ENCODE measurements at places on chromosomes 13 and 19.

DNA sequence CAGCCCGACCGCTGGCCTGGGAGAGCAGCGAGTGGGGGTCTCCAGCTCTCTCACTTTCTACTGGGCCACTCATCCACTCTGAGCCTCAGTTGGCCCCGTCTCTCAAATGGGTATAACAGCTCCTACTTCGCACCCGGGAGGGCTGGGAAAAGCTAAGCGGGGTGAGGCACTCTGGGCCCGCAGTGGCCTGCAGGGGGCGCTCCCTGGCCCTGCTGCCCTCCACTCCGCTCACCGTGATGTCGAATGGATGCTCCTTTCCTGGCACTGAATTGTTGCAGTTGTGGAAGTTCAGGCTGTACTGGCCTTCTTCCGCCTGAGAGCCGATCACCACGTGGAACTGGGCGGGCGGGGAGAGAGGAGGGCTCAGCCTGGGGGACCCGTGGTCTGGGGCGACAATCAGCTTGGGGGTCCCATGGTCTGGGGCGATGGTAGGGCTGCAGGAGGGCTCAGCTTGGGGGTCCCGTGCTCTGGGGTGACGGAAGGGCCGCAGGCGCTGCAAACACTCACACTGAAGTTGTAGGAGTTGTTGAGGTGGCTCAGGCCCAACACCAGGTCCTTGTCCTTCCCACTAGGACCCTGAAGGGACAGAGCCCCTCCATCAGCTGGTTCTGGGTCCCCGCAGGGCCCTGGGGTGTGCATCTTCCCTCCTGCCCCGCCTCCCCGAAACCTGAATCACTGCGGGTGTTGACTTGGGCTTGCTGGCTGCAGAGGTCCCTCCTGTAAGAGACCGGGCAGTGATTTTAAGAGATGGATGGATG lies 3.9 kb downstream of the GPR108 start:
- DNase-seq: no peak

- no peak for DNase-seq
Measured at GRCh38 chr13:50406831-50407230, 391.6 kb downstream of the KCNRG start.

DNA sequence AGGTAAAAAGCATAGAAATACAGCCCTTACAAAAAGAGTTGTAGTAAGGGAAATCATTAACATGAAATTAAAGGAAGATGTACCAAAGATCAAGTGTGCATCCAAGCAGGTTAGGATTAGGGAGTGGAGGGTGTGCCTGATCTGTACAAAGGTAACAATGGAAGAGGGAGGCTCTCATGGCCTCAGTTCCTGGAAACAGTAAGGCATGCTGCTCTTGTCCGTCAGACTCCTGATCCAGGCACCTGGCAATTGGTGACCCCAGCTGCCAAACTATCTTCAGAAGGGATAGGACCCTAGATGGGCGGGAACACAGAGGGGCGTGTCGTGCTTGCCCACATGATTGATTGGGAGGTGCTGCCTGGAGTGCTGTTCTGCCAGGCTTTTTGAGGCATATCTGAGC lies 4.5 kb downstream of the TEX26 start:
- DNase-seq: no peak

- DNase-seq: no peak
Measured at GRCh38 chr19:47404334-47405196, 14.8 kb downstream of the MEIS3 start.

GRCh38 chr13:39875111-39875987 lies 219.9 kb downstream of the COG6 start:
- DNase-seq: peak; percentile 39

- DNase-seq: no peak
Measured at GRCh38 chr13:95552208-95552538, 347 bp upstream of the CLDN10 start.

DNA sequence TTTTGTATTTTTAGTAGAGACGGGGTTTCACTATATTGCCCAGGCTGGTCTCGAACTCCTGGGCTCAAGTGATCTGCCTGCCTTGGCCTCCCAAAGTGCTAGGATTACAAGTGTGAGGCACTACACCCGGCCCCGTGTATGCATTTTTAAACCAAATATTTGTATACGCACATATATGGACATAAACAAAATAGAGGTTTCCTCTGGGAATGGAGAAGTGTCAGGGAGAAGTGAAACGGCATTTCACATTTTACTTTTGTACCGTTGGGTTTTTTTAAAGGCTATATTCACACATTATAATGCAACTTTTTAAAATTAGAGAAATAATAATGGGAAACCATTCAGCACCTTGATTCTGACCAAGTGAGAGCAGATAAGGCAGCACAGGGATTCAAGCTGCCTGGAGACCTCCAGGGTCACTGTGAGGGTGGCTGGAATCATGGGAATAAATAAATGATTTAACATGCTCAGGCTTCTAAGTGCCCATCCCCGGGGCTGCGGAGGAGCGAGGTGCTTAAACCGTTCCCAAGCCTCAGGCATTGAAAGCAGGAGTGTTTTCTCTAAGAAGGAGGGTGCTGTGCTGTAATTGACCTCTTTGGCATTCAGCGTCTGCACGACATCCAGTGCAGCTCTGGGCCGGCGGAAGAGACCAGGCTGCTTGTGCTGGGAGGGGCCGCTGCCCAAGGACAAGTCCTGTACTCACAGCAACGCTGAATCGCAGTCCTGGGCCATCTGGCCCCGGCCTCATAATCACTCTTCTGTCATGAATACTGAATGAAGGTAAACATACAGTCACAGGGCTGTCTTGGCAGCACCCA lies 24.7 kb downstream of the GPR42 start:
- DNase-seq: no peak

- DNase-seq: peak; percentile 38
Measured at GRCh38 chr13:79549355-79550106, 68.6 kb downstream of the NDFIP2 start.

DNA sequence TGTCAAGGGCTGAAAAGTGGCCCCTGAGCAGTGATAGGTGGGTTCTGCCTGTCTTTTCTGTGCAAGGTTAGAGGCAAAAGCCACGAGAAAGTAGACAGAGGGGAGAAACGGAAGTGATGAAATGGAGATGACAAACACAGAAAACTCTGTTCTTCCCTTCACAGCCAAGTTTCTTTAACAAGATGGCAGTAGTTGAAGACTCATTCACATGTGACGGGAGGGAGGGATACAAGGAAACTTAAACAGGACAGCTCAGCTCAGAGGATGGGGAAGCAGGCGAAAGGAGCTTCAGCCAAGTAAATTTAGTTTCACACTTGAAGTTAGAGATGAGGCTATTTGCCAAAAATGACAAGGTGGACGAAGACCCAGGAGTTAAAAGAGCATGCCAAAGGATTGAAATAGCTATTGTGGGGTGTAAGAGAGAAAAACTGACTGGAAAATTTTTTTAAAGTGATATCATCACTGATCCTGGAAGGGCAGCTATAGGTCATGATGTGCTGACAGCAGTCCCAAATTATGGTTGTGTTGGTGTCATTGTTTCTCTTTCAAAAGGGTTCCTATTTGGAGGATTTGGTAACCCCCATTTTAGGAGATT lies 347.9 kb downstream of the EFNB2 start:
- DNase-seq: no peak

DNA sequence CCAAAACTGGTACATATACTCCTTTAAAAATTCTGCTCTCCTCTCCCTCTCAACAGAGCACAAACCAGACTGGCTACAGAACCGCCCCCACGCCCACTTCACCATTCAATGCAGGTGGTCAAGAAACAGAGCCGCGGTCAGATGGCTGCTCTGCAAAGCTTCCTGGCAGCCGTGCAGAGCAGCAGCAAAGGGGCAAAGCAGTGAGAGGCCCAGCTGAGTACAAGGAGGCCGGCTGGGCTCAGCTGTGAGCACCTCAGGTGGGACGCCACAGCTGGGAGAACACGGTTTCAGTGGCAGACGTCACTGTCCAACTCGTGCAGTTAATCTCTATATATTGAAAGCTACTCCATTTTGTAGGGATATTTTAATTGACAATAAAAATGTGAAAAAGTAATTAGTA lies 8.3 kb downstream of the GRTP1 start:
- no peak for DNase-seq

- no peak for DNase-seq
Measured at GRCh38 chr13:112055036-112055914, 11.7 kb upstream of the SOX1 start.

DNA sequence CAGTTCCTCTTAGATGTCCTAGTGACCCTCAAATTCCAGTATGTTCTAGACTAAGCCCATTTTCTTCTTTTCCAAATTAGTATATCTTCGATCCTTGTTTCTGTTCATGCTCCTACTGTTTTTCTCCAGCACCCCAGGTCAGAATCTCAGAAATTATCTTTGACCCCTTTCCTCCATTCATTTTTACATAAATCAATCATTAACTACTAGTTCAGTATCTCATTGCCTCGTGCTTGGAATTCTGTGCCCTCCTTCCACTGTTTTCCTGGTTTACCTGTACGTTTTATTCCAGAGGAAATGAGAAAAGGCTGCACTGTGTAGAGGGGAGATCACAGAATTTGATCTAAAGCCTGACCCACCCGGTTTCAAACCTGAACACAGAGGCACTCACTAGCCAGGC lies 107.9 kb downstream of the LRCH1 start:
- no peak for DNase-seq

DNA sequence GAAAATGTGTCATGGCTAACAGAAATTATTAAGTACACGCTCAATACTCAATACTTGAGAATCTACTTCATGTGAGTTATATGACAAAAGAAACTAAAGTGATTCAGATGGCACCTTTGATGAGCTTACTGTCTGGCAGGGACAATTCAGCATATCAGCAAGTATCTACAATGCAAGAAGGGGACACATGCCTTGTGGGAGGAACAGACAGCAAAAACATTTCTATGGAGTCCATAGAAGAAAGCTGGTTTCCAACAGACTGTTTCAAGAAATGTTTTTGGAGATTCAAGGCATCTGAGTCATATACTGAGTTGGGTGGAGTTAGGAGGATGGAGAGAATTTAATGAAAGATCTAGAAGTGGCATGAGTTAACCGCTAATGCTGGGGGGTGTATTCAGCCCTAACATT lies 54.7 kb downstream of the MBNL2 start:
- no peak for DNase-seq

- peak; percentile 16 for DNase-seq
Measured at GRCh38 chr19:42216653-42217519, 591 bp downstream of the DEDD2 start.

- DNase-seq: no peak
Measured at GRCh38 chr19:1318678-1319471, 33.2 kb downstream of the EFNA2 start.

GRCh38 chr13:65034266-65034665 lies 2195.9 kb downstream of the PCDH9 start:
- no peak for DNase-seq

DNA sequence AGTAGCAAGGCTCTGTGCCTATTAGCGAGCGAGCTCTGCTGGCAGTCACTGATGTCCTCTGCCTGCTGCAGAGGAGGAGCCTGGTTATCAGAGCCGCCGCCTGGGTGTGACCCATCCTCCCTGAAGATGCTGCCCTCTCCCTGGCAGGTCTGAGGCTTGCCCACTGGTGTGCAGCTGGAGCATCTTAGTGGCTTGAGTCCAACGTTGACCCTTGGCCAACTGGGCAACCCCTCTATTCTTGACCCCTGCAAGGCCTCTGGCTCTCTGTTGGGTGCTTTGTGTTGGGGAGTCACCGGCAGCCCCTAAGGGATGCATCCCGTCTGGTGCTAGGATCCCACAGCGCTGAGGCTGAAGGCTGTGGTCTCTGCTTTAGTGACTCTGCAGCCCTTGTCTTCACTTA lies 277.9 kb upstream of the SOX1 start:
- no peak for DNase-seq

- DNase-seq: no peak
Measured at GRCh38 chr13:32837973-32838927, 178.0 kb upstream of the KL start.

- DNase-seq: no peak
Measured at GRCh38 chr19:47802521-47803043, 1.8 kb downstream of the TPRX1 start.

- DNase-seq: no peak
Measured at GRCh38 chr19:44735011-44735410, 13.5 kb upstream of the BCL3 start.

DNA sequence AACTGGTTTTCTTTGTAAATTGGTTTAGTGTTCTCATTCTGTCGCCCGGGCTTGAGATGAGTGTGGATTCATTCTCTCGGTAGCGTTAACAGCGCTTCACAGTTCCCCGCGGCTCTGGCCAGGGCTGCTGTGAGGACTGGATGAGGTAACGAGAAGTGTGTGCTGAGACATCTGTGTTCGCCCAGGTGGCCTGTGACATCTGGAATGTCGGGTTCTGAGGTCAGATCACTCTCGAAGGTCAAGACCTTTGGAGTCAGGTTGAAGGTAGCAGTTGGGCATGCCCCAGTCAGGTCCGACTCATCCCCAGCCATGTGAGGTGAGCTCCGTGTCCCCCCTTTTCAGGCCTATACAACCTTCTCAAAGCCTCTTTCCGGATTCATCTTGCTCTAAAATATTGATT lies 13.4 kb upstream of the TUBGCP3 start:
- no peak for DNase-seq

DNA sequence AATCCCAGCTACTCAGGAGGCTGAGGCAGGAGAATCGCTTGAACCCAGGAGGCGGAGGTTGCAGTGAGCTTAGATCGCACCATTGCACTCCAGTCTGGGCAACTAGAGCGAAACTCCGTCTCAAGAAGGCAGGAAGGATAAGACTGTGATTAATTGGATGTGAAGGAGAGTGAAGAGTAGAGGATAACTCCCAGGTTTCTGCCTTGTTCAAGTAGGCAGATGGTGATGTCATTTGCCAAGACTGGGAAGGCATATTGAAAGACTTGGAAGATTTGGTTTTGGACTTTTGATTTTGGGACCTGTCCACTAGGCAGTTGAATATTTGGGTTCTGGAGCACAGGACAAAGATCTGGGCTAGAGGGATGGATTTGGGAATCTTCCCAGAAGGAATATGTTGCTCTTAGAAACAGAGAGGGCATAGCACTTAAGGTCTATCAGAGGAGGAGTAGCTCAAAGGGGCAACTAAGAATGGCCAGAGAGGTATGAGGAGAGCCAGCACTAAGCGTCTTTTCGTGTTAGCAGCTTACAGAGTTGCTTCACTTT lies 20.0 kb downstream of the GARRE1 start:
- peak; percentile 26 for DNase-seq

DNA sequence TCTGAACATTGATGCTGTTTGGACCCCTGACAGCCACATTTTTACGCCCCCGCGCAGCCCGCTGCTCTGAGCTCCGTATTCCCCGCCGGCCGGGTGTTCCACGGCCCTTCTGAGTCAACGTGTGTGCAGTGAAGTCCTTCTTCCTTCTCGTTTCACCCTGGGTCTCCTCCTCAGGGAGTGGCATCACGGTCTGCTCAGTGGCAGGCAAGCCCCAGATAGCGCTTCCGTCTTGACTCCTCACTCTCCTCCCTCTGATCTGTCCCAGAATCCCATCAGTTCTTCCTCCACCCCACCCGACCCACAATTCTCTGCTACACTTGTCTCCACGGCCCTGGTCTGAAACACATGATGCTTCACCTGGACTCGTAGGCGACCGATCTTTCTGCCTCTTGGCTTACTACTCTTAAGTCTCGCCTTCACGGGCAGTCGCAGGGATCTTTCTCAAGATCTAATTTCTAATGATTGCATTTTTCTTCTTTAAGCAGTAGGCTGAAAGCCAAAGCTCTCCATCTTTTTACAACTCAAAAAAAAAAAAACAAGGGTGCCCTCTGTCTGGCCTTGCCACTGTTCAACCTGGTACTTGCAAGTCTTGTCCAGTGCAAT lies 33.9 kb downstream of the CCNE1 start:
- DNase-seq: peak; percentile 18

Measured in IMR-90 (cell line).